ENCODE measurements at places on chromosomes 12 and 14.

GRCh38 chr14:61889914-61890351, 127.7 kb downstream of the SNAPC1 start:
- no peak for DNase-seq

GRCh38 chr12:15735837-15736615, 53.2 kb downstream of the EPS8 start:
- DNase-seq = no peak

- DNase-seq = no peak
Observed at GRCh38 chr12:60535363-60535762, 939.5 kb downstream of the SLC16A7 start.

DNA sequence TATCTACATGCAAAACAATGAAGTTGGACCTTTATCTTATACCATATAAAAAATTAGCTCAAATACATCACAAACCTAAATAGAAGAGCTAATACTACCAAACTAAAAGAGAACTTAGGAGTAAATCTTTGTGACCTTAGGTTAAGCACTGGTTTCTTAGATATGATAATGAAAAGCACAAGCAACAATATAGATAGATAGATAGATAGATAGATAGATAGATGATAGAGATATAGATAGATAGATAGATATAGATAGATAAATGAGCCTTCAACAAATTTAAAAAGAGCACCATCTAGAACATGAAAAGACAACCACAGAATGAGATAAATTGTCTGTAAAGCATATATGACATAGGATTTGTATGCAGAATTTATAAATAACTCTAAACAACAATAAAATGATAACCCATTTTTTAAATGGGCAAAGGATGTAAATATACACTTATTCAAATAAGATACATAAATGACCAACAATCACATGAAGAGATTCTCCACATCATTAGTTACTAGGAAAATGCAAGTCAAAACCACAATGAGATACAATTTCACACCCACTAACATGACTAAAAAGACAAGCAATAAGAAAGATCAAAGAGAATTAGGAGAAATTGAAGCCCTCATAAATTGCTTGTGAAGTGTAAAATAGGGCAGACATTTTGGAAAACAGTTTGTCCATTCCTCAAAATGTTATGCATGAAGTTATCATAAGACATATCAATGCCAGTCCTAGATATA, 293.7 kb downstream of the BTG1 start:
- no peak for DNase-seq

- no peak for DNase-seq
Observed at GRCh38 chr12:88590851-88591250, 10.6 kb upstream of the KITLG start.

GRCh38 chr12:124947013-124947412, 32.6 kb upstream of the UBC start:
- DNase-seq = no peak

DNA sequence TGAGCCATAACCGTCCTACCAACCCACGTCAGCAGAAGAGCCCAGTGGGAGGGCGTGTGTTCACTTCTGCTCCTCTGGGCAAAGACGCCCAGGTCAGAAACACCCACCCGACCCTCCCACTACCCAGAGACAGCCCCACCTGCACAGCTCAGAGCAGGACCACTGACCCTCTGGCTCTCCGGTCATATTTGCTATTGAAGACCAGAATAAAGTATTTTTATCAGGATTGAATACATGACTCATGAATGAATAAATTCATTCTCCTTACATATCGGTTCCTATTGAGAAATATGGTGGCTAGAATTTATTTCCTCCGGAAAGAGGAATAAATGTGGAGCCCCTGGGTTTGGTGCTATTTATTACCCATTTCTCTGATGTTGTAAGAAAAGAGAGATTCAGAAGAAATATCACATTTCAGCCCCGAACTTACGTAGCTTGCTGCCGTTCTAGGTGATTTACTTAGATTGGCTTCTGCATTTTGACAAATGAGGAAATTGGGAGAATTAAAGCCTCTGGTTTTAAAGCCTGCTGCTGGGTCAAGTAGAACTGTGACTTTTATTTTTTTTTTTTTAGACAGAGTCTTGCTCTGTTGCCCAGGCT, 36.4 kb upstream of the P2RX7 start:
- no peak for DNase-seq

DNA sequence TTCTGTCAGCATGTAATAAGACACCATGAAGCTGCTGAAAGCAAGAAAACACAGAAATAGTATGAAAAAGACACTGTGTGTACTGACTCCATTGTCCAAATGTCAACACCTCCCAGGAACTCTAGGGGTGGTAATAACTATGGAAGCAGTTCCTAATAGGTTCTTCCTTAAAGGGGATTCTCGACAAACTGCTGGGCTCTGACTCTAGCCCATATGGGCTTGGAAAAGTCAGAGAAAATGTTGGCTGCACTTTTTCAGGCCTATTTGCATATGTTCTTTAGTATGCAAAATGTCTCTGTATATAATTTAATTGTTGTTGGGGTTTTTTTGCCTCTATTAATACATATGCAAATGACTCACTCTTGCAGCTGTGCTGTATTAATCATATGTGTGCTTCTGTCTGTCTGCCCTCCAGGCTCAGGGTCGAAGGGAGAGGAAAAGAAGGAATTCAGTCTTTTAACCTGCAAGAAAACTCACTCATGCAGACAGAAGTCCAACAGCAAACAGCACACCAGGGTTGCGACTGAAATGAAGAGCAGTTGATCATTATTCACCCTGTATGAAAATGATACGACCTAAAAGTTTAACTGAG, 317.6 kb downstream of the SOX5 start:
- no peak for DNase-seq

DNA sequence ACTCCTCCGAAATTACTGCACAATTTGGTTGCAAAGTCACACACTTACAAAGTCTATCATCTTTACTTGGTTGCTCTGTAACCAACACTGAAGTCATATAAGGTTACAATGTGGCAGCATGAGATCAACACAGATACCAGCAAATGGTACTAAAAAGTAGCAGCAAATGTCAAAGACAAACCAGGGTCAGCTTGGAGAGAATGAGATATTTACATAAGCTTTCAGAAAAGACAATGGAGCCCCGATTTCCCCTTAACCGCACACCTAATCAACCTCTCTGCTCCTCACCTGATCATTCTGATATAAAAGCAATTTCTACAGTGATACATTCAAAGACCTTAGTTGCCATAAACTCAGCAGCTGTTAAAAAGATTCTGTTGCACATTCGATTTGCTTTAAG, 76.4 kb upstream of the FOXN3 start:
- DNase-seq = no peak

GRCh38 chr14:42624980-42625761, 1018.5 kb downstream of the LRFN5 start:
- DNase-seq = no peak

- DNase-seq = no peak
Observed at GRCh38 chr14:52917735-52918134, 33.1 kb downstream of the FERMT2 start.

All from NCI-H2171 (cell line).